Sciatic nerve (tissue), 2 donors: ENCODE measurements at places on chromosomes 11 and 22.

DNA sequence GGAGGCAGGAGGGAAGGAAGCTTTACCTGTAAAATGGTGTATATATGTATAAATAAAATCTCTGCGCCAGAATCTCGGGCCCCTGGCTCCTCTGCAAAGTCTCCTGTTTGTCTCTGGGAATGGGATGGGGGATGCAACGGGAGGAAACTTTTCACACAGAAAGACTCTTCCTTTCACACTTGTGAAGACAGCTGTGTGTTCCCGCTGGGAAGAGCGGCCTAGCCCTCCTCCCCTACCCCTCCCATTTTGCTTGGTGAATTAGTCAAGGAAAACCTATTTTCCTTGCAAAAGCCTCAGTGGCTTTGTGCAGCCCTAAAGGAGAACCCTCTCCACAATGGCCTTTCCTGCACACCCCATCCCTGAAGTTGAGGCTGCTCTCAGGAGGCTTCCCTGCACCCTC, 9.4 kb upstream of the IGF2 start:
- no peak for DNase-seq

DNA sequence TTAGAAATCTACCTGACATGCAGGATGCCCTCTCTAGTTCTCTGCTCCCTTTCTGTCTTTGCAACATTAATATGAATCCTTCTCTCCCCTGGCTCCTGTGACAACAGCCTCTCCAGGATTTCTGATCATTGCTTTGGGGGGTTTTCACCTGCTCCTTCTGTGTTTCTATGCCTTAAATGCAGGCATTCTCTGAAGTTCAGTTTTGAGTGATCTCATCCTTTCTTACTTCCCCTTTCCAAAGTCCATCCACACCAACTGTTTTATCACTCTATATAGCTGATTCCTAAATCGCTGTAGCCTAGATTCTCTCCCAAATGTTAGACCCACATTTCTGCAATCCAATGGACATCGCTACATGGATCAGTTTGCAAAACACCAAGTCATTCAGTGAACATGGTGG, 330.7 kb upstream of the NCAM1 start:
- no peak for DNase-seq

DNA sequence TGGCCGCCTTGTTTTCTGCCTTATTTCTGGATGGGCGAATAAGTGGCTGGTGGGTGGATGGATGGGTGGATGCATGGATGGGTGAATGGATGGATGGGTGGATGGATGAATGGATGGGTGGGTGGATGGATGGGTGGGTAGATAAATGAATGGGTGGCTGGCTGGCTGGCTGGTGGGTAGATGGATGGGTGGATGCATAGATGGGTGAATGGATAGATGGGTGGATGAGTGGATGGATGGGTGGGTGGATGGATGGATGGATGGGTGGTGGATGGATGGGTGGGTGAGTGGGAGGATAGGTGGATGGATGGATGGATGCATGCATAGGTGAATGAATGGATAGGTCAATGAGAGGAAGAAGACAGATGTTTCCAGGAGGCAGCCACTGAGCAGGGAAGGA, 98.9 kb downstream of the CACNA1I start:
- no peak for DNase-seq

DNA sequence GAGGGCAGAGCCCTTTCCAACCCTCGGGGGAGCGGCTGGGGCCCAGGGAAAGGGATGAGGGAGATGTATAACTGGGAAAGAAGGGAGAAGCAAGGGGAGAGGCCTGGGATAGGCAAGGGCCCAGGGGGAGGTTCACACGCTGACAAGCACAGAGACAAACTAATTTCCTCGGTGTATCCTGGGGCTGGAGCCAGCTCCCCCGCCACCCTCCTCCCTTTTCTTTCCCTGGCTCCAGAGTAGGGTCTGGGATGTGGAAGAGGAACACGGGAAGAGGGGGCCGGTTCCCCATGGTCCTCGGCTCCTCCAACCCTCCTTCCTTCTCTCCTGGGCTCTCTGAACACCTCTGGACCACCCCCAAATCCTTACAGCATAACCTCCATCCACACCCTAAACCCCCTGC, 6.9 kb downstream of the CLCF1 start:
- DNase-seq: no peak

GRCh38 chr22:27133019-27133431, 475.6 kb downstream of the MIAT start:
- no peak for DNase-seq

DNA sequence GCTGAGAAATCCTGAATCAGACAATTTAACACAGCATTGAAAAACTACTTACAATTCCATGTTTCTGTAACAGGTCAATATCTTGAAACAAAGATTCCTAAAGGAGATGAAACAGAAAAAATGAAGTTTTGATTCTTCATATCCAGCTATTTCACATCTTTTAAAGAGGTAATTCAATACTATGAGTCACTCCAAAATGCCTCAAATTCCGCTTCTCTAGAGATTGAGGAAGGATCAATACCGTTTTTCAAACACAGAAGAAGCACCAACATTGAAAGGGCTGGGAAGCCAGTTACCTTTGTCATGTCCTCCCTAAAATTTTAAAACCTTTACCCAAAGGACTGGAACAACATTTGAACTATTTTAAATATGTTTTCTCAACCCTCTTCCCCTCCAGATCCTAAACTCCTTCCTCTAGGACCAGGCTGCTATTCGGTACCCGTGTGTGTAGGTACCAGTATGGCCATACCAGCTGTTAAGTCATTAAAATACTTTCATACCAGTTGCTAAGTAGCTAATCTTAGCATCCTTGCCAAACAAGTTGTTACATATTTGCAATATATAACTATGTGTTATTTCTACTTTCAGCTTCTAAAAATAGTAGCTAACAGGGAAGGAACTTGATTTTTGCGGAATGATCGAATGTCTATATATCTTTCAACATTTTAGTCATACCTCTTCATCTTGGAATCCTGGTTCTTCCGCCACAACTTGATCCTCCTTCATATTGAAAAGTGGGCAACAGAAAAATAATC, 2.3 kb downstream of the DMC1 start:
- DNase-seq: no peak

- DNase-seq: no peak
These were observed 857.2 kb upstream of the TENM4 start for GRCh38 chr11:80297858-80298632.

- DNase-seq: no peak
These were observed 629 bp downstream of the PSMA1 start for GRCh38 chr11:14519597-14519916.

- DNase-seq: no peak
These were observed 2.7 kb downstream of the RBM14 start for GRCh38 chr11:66619080-66619554.

GRCh38 chr11:8512547-8512946, 81.5 kb downstream of the STK33 start:
- no peak for DNase-seq

DNA sequence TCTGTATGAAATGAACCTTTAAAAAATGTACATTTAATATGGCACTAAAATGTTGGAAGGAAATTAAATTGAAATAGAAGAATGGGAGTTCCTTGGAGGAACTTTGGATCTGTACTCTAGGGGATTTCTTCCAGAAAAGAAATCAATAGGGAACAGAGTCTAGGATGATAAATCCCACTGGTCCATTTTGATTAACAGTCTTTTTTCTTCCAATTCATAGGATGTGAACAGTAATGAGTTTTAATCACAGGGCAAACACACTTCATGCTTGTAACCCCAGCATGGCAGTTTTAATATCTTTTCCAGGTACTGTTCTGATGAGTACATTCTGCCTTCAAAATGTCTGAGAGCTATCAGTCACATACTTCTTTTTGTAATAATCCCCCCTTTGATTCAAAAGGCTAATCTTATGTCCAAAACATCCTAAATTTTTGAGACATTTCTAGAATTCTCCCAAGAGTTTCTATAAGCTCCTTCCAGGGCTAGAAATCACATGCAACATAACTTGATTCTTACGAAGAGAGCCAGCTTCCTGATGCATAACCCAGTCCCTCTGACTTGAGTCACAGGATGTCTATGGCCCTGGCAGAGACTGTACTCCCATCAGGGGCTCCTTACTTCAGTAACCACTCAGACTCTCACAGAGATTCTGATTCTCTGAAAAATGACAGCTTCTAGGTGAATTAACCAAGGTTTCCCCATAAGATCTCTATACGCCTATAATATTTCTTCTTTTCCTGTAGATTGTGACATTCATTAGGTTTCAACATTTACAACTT, 112.9 kb downstream of the SLC36A4 start:
- DNase-seq: no peak

GRCh38 chr11:130534551-130534950, 86.1 kb downstream of the ADAMTS15 start:
- no peak for DNase-seq
